Activated CD4-positive, alpha-beta memory T cell treated with anti-CD3 and anti-CD28 coated beads for 36 hours (primary cell): ENCODE measurements at places on chromosomes 5 and 9. TPM values are rescaled to one million over a fixed set of nuclear protein-coding genes. Genes with fewer than 3 reads are reported as not detected.

RABEPK gene
- 21.9 TPM for total RNA-seq

DNA sequence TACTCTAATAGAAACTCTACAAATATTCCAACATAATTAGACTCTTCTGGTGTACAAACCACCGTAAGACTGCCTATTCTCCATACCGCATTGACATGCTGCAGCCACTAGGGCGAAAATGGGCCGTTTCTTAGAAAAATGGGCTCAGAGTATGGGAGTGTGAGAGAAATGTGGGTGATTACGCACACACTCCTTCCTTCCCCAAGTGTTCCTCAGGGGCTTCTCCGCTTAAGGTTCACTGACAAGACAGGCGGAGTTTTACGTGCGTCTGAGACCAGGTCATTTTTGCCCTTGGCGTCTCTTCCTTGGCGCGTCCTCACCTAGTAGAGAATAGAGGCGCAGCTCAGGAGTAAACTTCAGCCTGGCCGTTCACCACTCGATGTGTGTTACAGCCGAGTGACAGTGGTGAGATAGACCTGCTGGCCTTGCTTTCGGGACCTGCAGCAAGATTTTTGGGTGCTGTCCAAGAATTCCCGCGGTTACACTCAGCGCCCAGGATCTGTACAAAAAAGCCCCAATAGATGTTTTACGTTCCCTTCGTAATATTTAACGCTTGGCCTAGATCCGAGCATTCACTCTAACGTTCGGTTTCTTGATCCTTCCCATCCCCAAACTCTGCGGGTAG, 1.8 kb upstream of the NTRK2 start:
- H3K27ac ChIP-seq, result no peak overlapping the region
- H3K4me1 ChIP-seq, result peaks cover 20% of the 10 kb centered on the region
- H3K4me3 ChIP-seq, result no peak overlapping the region
- H3K36me3 ChIP-seq, result no peaks in the 10 kb centered on the region
- peaks cover 46% of the 10 kb centered on the region for H3K27me3 ChIP-seq
- peak; percentile 9 for DNase-seq

- no peaks in the 10 kb centered on the region for H3K27me3 ChIP-seq
- no peak overlapping the region for H3K4me3 ChIP-seq
- H3K4me1 ChIP-seq, result no peaks in the 10 kb centered on the region
- no peak for DNase-seq
These were observed 728.2 kb downstream of the BRINP1 start for GRCh38 chr9:118640836-118641560.

ELAVL2 gene
- not detected for total RNA-seq

- peaks cover 60% of the 10 kb centered on the region for H3K4me1 ChIP-seq
- peaks cover 15% of the 10 kb centered on the region for H3K36me3 ChIP-seq
- H3K27me3 ChIP-seq, result no peaks in the 10 kb centered on the region
- H3K27ac ChIP-seq, result peak overlapping the region; percentile 93
These were observed 11.5 kb downstream of the SMIM3 start for GRCh38 chr5:150789943-150790611.

GRCh38 chr5:87394411-87395165, 18.1 kb downstream of the CCNH start:
- H3K36me3 ChIP-seq, result peaks cover 64% of the 10 kb centered on the region
- H3K27ac ChIP-seq, result no peak overlapping the region
- no peak for DNase-seq
- H3K27me3 ChIP-seq, result no peaks in the 10 kb centered on the region

DNA sequence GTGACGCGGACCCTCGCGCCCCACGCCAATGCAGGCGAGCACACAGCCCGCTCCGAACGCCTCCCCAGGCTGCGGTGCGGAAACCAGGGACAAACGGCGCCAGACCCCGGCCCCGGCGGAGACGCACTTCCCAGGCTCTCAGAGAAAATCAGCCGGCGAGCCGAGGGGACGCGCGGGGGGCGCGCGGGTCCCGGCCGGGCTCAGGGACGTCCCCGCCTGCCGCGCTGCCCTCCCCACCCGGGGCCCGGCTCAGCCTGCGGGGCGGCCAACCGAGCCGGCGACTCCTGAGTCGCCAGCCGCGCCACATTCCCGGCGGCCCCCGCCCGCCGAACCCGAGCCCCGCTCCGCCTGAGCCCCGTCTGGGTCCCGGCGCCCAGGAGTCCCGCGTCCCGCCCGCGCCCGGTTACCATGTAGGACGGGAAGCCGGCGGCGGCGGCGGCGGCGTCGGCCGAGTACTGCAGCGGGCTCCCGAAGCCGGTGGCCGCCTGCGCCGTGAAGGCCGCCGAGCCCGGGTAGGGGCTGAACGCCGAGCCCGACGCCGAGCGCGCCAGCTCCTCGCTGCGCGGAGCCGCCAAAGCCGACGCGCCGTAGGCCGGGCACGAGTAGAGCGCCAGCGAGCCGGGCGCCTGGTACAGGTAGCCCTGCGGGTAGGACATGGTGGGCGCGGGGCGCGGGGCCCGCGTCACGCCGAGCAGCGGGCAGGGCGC, 566 bp downstream of the IRX2 start:
- H3K27ac ChIP-seq, result no peak overlapping the region
- H3K27me3 ChIP-seq, result peaks cover 52% of the 10 kb centered on the region
- peaks cover 5% of the 10 kb centered on the region for H3K4me1 ChIP-seq
- H3K36me3 ChIP-seq, result peaks cover 9% of the 10 kb centered on the region

GRCh38 chr9:95463148-95464060, 53.4 kb downstream of the PTCH1 start:
- peaks cover 24% of the 10 kb centered on the region for H3K4me1 ChIP-seq
- peak overlapping the region; percentile 75 for H3K4me3 ChIP-seq
- DNase-seq, result peak; percentile 13

GRCh38 chr5:8239198-8239597, 370.2 kb downstream of the MTRR start:
- DNase-seq, result no peak
- H3K4me3 ChIP-seq, result no peak overlapping the region
- H3K4me1 ChIP-seq, result no peaks in the 10 kb centered on the region
- H3K27me3 ChIP-seq, result no peaks in the 10 kb centered on the region

DNA sequence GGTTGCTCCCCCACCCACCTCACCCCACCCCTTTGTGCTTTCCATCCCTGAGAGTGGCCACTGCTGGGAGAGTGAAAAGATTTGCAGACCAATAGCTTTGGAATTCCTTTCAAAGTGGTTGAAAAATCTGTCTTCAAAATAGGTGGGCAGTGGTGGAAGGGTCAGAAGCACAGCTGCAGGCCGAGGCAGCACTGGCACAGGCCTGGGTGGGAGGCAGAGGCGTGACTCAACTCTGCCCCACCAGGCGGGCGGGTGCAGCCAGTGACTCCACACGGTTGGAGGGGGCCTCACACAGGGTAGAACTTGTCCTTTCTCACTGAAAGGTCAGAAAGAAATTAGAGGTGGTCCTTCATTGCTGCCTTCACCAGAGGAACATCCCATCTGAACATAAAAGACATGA, 214.9 kb upstream of the TBCA start:
- H3K4me1 ChIP-seq, result no peaks in the 10 kb centered on the region
- no peak overlapping the region for H3K27ac ChIP-seq
- no peaks in the 10 kb centered on the region for H3K27me3 ChIP-seq
- peaks cover 3% of the 10 kb centered on the region for H3K36me3 ChIP-seq

- no peak overlapping the region for H3K27ac ChIP-seq
- no peaks in the 10 kb centered on the region for H3K4me1 ChIP-seq
- no peaks in the 10 kb centered on the region for H3K27me3 ChIP-seq
- DNase-seq, result no peak
- H3K36me3 ChIP-seq, result no peaks in the 10 kb centered on the region
These were observed 269.8 kb upstream of the CDH9 start for GRCh38 chr5:27308153-27308552.

DNA sequence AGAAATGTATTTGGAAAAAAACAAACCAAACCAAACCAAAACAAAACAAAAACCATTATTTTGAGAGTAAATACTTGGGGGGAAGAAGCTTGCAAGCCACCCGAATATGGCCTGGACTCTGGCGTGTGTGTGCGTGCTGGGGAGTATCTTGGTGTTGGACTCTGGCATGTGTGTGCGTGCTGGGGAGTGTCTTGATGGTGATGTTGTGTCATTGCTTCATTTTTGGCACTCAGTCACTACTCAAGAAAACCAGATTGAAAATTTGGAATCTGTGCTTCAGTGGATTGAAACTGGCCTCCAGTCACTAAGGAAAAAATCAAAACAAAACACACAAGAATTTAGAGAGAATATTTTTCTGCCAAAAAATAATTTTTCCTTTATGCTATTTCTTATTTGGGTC, 76.1 kb downstream of the ARRDC3 start:
- no peaks in the 10 kb centered on the region for H3K27me3 ChIP-seq
- H3K4me1 ChIP-seq, result peaks cover 14% of the 10 kb centered on the region
- H3K27ac ChIP-seq, result no peak overlapping the region
- no peak overlapping the region for H3K4me3 ChIP-seq

GRCh38 chr5:160089531-160089930, 29.7 kb downstream of the PWWP2A start:
- DNase-seq, result no peak
- no peaks in the 10 kb centered on the region for H3K27me3 ChIP-seq
- H3K27ac ChIP-seq, result no peak overlapping the region
- H3K36me3 ChIP-seq, result peaks cover 29% of the 10 kb centered on the region
- H3K4me3 ChIP-seq, result no peak overlapping the region
- H3K4me1 ChIP-seq, result peaks cover 12% of the 10 kb centered on the region

ADAMTS13 gene
- 2.6 TPM for total RNA-seq

SLC45A2 gene
- not detected for total RNA-seq

- H3K27me3 ChIP-seq, result no peaks in the 10 kb centered on the region
- DNase-seq, result no peak
- no peaks in the 10 kb centered on the region for H3K36me3 ChIP-seq
- peak overlapping the region; percentile 40 for H3K27ac ChIP-seq
- H3K4me3 ChIP-seq, result no peak overlapping the region
- H3K4me1 ChIP-seq, result peaks cover 39% of the 10 kb centered on the region
These were observed 4.2 kb upstream of the HAVCR2 start for GRCh38 chr5:157113002-157113401.

DNA sequence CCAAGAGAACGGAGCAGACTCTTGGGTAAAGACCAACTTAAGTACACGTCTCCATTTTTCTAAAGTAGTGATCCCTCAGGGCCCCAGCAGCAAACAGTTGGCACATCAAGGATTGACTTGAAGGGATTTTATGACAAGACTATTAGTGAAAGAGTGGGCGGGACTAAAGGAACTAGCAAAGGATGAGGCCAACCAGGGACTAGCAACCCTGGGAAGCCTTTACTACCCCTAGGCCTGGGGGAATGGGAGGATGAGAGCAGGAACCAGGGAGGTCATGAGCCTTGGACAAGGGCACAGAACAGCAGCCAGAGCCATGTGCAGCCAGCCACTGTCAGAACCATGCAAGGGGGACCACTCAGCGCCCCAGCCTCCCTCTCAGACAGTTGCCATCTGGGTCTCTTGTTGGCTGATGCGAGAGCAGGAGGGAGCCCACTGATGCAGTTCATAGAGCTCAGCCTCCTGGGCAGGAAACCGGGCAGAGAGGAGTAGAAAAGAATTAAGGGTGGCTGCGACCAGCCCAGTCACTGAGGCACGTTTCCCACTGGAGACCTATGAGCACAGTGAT, 28.1 kb downstream of the TGFBI start:
- no peaks in the 10 kb centered on the region for H3K27me3 ChIP-seq
- DNase-seq, result peak; percentile 2
- H3K27ac ChIP-seq, result no peak overlapping the region
- no peaks in the 10 kb centered on the region for H3K4me1 ChIP-seq
- H3K4me3 ChIP-seq, result no peak overlapping the region

DNA sequence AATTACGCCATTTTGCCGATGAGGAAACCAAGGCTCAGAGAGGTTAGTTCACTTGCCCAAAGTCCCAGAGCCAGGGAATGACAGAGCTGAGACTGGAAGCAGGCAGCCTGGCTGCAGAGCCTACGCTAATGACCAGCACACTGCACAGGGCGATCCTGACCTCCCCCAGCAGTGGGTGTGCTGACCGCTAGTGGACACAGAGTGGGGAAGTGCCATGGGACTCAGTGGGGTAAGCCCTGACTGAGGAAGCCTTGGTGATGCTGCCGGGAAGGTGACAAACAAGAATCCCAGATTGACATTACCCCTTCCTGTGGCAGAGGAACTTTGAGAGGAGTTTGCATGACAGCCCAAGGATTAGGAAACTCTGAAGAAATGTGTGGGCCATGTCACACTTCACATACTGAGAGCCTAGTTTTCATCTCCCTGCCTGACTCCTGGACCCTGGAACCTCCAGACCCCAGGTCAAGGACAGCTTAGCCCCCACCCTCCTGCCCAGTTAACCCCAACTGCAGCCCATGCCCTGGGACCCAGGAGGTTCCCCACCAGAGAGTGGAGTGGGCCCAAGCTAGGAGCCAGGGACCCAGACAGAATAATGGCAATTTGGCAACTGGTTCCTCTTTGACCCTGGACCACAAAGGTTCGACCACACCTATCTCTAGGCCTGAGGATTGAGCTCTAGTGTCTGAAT, 19.7 kb upstream of the CSF1R start:
- no peaks in the 10 kb centered on the region for H3K4me1 ChIP-seq
- no peak overlapping the region for H3K4me3 ChIP-seq
- DNase-seq, result no peak
- peaks cover 2% of the 10 kb centered on the region for H3K27me3 ChIP-seq
- H3K27ac ChIP-seq, result no peak overlapping the region

- no peak for DNase-seq
- H3K27ac ChIP-seq, result peak overlapping the region; percentile 69
- H3K27me3 ChIP-seq, result no peaks in the 10 kb centered on the region
- peaks cover 69% of the 10 kb centered on the region for H3K4me1 ChIP-seq
These were observed 182.7 kb downstream of the NR3C1 start for GRCh38 chr5:143220748-143221251.
